ENCODE measurements at places on chromosomes 4 and X.

DNA sequence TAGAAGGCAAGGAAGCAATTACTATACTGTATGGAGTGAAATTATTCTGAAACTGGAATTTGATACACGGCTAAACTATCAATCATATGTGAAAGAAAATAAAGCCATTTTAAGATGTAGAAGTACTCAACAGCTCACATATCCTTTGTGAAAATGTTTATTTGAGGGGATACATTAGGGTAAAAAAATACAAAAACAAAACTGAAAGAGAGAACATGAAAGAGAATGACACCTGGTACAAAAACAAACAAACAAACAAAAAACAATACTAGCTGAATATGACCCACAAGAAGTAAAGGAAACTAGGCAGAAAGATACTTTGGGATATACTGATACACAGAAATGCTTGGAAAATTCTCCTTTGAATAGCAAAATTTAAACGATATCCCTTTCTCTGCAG, 20.8 kb upstream of the AREG start:
- no peak for DNase-seq

DNA sequence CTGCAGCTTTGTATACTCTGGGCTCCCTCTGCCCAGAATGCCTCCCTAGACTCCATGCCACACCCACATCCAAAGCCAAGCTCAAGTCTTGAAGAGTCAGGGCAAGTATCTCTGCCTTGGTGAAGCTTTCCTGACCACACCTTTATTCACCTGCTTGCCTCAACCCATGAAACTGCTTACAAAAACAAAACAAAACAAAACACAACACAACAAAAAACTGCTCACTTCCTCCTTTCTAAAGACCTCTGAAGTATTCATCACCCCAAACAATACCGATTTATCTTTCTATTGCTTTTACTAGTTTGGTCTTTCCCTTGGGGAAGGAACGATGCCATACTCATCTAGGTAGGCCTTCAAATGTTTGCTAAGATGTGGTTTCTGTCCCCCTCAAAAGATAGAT, 45.0 kb downstream of the TMEM165 start:
- DNase-seq, result no peak

GRCh38 chr4:182454440-182455013, 211.3 kb downstream of the TENM3 start:
- no peak for DNase-seq

- peak; percentile 55 for DNase-seq
Observed at GRCh38 chrX:25427873-25428555, 412.2 kb upstream of the ARX start.

- DNase-seq, result no peak
Observed at GRCh38 chr4:80608281-80608980, 272.9 kb downstream of the CFAP299 start.

DNA sequence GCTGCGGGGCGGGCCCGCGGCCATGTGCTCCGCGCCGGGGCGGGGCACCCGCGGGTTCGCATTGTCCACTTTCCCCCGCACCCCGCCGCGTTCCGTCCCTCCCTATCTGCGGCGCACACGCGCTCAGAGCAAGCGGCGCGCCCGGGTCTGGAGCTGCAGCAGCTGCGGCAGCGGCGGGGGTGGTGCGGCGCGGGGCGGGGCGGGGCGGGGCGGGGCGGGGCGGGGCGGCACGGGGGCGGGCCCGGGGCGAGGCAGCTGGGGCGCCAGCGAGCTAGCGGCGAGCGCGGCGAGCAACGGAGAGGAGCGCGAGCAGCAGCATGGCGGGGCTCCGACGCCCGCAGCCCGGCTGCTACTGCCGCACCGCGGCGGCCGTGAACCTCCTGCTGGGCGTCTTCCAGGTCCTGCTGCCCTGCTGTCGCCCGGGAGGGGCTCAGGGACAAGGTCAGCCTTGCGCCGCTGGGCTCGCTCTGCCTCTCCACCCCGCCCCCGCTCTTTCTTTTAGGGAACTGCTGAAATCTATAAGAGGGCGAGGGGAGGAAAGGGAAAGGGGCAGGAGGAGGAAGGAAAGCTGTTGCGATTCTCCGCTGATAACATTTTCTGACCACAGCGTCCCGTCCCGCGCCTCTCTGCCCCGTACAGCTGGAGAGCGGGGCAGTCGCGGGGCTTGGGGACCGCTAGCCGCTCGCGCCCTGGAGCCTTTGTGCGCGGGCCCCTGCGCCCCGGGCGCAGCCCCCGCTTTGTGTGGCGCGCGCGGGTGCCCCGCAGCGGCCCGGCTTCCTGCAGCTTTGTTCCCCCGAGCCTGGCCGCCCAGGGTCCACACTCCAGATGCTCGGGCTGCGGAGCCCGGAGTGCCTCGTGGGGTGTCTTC, at the start of gene TMEM131L:
TSS of gene TMEM131L (plus strand) at position 280 of the 868 bp plus-strand sequence. CDS start at position 318, 38 bp downstream.
- DNase-seq, result peak; percentile 82

DNA sequence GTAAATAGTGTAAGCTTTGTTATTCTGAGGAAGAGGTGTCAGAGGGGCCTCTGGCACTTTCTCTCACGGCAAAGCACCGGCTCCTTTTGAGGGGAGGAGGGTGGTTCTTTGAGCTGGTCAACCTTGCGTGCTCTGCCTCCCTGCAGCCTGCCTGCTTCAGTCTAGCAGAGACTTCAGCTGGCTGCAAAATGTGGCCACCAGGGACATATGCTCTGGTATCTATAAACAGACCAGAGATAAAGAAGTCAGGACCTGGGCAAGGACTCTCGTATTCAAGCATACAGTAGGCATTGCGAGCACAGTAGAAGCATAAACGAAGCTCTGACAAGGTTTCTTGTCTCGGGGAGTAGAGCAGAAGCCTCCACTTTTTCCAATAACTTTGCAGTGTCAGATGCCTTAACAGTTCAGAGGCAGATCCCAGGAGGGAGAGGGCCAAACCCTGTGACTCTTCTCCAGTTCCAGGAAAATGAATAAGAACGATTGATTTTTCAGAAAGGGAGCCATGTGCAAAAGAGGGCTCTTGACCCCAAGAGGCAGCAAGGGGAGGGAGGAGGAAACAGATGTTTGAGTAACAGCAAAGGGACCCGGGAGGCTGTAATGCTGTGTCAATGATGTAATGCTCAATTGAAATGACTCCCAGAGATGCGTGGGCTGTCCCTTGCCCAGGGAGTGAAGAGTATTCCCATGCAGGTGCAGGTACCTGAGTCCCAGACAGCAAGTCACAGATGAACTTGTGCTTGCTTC, 57.9 kb upstream of the TEX13D start:
- DNase-seq, result peak; percentile 8

- no peak for DNase-seq
Observed at GRCh38 chr4:16636912-16637630, 261.4 kb downstream of the LDB2 start.

- no peak for DNase-seq
Observed at GRCh38 chr4:3805026-3805425, 38.8 kb downstream of the ADRA2C start.

GRCh38 chr4:178306565-178306964, 864.3 kb upstream of the AGA start:
- DNase-seq, result peak; percentile 23

DNA sequence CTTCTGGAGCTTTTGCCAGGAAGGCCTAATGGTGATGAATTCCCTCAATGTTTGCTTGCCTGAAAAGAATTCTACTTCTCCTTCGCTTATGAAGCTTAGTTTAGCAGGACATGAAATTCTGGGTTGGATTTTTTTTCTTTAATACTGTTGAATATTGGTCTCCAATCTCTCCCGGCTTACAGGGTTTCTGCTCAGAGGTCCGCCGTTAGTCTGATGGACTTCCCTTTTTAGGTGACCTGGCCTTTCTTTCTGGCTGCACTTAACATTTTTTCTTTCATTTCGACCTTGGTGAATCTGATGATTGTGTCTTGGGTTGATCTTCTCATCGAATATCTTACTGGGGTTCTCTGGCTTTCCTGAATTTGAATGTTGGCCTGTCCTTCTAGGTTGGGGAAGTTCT, 17.2 kb upstream of the TMPRSS11A start:
- DNase-seq, result no peak

DNA sequence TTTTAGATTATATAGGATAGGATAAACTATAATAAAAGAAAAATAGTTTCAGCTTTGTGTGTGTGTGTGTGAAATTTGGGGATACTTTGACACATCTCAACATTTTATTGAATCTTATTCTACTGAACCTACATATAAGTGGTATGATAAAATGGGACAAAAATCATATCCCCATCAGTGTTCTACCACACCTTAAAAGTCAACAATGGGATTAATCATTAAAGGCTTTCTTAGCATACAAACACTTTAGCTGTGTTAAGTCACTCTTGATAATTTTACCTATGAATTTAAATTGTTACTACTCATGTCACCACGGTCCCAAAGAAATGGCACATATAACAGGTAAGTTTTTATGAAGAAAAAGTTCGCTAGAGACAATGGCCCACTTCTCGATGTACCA, 37.7 kb upstream of the LRBA start:
- no peak for DNase-seq

DNA sequence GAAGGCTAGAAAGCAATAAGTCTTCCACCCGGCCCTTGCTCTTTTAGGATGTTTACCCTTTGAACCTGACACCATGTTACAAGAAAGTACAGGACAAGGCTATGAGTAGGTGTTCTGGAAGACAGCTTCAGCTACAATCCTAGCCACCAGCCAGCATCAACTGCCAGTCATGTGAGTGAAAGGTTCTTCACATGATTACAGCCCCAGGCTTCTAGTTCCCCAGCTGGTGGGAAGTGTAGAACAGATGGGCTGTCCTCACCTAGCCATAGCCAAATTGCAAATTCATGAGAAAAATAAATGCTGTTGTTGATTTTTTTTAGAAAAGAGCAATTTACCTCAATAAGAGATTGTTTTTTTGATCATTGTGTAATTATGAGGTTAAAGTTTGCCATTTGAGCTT, 60.8 kb downstream of the GRXCR1 start:
- no peak for DNase-seq

DNA sequence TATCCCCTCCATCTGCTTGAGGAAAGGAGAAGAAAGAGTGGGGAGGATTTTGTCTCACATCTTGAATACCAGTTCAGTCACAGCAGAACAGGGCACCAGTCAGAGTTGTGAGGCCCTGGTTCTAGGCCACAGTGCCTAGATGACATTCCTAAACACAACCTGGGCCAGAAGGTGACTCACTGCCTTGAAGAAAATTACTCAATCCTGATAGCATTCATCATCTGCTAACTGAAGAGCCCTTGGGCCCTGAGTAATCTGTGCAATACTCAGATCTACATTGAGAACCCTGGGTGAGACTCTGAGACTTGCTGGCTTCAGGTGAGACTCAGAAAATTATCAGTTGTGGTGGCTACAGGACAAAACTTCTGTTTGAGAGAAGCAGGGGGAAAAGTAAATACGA, 20.5 kb upstream of the PRR32 start:
- no peak for DNase-seq

DNA sequence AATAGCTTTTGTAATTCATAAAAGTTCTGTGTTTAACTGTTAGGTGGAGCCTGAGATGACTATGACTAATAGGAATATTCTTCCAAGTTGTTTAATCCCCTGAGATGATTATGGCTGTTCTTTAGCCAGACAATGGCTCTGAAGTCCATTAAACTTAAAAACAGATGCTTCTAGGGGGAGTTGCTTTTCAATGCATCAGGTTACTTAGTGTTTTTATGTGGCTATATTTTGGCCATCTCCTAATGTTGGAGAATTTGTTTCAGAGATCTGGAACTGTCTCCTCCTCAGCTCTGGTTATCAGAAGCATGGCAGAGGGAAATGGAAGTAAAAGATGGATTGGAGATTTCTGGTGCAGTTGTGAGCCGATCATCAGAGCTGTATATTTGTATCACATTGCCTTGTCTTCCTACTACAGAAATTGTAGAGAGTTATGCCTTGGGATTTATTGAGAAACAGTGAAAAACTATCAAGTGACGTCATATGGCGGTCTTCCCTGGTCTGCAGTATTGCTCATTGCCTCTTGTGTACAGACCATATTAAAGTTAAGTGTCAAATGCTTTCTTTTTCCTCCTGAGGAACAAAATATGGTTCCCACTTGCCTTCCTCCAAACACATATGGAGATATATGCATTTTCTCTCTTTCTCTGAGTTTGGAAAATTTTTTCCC, 29.8 kb downstream of the SGMS2 start:
- DNase-seq, result no peak

- peak; percentile 7 for DNase-seq
Observed at GRCh38 chrX:100363896-100364295, 46.2 kb downstream of the PCDH19 start.

DNA sequence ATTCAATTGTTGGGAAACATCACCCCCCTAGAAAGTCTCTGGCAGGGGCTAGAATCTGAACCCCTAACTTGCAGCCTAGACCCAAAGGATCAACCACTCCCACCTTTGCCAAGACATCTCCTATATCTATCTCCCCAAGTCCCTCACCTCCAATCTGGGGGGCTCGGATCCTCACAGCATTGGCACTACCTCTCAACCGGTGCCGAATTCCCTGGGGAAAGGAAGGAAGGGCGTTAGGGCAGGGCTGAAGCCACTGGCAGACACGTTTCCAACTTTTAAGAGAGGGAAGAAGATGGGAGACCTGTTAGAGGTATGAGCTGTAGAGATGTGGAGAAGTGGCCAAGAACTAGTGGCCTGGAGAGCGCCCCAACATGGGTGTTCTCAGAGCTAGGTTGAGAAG, 2.7 kb downstream of the TIMM17B start:
- no peak for DNase-seq

DNA sequence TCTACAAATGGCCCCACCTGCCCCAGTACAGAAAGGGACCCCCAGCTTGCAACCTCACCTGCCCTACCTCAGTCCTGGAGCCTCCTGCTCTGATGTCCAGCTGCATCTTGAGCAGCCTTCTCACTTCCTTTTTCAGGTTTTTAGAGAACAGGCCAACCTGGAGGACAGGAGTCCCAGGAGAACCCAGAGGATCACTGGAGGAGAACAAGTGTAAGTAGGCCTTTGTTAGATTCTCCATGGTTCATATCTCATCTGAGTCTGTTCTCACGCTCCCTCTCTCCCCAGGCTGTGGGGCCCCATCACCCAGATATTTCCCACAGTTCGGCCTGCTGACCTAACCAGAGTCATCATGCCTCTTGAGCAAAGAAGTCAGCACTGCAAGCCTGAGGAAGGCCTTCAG, 3.6 kb downstream of the MAGEA11 start:
- DNase-seq, result no peak

DNA sequence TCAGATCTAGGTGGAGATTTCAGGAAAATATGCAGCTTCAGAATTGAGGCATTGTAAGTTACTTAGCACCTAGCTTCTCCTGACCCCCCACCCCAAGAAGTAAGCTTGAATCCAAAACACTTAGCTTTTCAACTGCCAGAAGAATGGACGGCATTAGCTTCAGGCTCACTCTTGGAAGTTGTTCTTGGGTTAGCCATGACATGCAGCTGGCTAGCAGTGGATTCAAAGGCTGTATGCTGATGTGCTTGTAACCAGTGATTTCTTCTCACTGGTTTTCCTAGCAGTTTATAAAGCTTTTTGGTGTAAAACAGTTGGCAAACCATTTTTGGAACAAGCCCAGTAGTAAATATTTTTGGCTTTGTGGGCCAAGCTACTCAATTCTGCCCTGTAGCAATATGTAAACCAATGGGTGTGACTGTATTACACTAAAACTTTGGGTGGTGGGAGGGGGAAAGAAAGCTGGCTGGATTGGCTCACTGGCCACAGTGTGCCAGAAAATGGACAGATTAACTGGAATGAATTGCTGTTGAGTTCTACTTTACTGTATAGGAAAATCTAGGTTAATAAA, 85.6 kb downstream of the SHROOM2 start:
- DNase-seq, result no peak

All from GM23338 (cell line).